ENCODE measurements at places on chromosomes 2 and 18. TPM values are rescaled to one million over a fixed set of nuclear protein-coding genes. Genes with fewer than 3 reads are reported as not detected.

GRCh38 chr18:34697891-34698290 is 12.2 kb upstream of the DTNA start:
- peak; percentile 9 for DNase-seq

- peak; percentile 59 for DNase-seq
Measured at GRCh38 chr2:197705912-197706838, 1.0 kb downstream of the MARS2 start.

GRCh38 chr2:71824436-71824835 is 323.2 kb downstream of the CYP26B1 start:
- no peak for DNase-seq

GRCh38 chr2:238165288-238165921 is 6.6 kb downstream of the ERFE start:
- DNase-seq = no peak

The COLEC12 gene
- not detected for total RNA-seq

DNA sequence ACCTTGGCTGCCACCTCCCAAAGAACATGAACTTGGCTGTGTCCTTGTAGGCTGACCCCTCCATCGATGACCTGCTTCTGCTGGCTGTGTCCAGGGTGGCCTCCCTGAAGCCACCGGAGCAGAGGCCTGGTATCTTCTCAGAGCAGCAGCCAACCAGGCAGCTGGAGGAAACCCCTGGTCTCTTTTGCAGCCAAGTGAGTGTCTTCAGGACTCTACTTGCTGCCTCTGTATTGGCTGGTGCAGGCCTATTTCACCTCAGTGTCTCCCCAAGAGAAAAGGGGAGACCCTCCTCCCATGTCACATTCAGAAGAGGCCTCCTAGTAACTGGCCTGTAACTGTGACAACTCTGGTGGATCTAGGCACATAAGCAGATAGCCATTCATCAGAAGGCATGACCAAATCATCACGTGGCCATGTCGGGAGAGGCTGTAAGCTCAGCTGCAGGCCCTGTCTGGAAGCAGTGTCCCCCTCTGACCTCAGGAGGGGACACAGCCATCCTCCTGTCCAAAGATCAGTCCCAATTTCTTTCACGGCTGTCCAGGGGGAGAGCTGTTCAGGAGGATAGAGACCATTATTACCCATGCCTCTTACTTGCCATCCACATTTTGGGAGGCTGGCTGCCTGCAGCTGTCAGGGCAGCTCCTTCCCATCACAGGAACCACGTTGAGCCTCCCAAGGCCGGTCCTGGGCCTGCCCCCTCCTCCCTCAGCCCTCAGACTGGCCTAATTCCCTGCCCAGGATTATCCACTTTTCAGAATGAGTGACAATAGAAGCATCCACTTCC is 20.9 kb upstream of the ROCK2 start:
- DNase-seq = no peak

DNA sequence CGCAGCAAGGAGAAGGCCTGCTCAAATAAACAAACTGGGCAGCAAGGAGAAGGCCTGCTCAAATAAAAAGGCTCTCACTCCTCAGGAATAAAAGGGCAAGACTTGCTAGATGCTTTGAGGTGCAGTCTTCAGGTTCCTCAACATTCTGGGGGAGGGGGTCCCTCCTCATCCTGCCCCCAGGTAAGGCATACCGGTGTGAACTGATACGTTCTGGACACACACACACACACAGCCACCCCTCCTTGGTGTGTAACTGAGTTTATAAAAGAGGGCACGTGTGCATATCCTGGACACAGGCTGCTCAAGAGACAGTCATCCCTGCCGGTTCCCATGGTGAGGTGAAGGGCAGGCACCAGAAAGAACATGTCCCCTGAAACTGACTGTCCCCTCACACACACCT is 4.5 kb downstream of the TEX261 start:
- DNase-seq = no peak

The WDPCP gene
- 5.0 TPM for total RNA-seq

DNA sequence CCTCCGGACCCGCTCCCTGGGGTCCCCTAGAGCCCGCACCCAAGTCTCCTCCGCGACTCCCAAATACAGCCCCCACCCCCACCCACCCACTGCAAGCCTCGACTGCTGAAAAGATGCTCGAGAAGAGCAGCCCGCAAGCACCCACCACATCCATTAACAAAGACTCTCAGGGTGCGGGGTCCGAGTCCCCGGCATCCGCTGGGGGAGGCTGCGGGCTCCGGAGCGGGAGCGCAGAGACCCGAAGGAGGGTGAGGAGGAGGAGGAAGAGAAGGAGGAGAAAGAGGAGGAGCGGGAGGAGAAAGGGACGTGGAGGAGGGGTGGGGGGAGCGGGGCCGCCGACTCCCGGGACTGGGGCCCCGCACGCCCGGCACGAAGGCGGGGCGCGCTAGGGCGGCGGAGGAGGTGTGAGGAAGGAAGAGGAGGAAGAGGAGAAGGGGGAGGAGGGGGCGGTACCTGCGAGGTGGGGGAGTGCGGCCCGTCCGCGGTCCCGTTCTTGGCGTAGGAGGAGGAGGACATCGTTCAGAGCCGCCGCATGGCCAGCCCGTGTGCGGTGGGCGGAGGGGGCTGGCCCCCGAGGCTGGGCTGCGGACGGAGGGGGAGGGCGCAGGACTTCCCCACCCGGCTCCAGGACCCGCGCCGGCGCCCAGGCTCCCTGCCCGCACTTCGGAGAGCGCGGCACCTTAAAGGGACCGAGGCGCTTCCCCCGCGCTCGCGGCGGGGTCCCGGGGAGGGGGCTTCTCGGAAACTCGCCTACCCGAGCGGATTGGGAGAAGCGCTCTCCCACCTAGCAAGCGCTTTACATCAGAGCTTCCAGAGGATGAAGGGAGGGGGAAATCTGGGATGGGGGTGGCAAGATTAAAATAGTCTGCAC is at the start of gene CACNB4:
Gene CACNB4, minus strand, starts transcription at position 549 of the 871 bp plus-strand sequence.
- DNase-seq = peak; percentile 13

DNA sequence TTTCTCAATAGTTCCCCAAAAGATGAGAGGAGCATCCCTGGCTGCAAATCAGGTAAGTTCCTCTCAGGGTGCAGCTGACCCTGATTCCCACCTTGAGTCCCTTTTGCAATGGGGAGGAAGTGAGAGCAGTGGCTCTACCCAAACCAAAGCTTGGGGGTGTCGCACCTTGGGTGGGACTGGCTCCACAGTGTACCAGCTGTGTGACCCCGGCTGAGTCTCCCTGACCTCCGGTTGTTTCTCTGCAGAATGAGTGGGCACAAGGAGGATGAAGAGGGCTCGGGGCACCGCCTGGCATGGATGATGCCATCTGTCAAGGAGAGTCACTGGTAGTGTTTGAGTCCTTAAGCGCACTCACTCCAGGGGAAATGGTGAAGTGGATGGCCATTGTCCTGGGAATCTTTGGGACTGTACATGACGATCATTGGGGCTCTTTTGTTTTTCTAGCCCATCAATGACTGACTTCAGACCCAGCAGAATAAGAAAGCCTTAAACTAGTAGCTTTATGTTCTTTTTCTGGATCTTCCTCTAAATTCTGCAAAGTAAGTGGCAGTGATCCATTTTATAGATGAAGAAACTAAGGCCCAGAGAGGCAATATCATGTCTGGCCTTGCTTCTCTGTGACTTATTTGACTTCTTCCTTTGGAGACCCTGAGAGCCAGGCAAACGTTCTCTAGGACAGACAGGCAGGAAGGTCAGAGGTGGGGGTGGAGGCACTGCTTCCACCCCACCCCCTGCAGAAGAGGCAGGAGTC is 106.3 kb upstream of the ST3GAL5 start:
- no peak for DNase-seq

GRCh38 chr18:38557006-38557405 is 991.4 kb upstream of the CELF4 start:
- no peak for DNase-seq
